ENCODE measurements at places on chromosomes 2 and 18.

DNA sequence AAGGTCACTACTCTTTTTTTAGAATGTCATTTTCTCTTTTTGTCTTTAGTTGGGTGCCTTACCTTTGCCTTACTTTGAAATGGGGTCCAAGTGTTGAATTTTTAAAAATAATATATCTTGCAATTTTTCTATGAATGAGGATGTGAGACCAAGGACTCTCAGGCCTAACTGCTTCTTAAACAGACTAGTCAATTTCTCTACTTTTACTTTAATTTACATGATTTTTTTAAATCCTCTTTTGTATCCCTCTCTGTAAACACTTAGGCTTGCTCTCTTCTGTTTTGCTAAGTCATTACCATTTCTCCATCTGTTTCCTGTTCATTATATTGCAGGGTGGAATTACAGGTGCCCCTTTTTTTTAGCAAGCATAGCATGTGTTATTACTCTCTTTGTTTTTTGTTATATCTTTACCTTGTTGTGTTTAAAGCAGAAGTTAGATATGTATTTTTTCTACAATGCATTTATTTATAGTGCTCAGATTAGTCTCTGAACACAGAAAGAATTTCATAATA lies 261.8 kb downstream of the SPAG16 start:
- DNase-seq, result no peak

- no peak for DNase-seq
Measured at GRCh38 chr2:7057865-7058400, 140.7 kb downstream of the RNF144A start.

DNA sequence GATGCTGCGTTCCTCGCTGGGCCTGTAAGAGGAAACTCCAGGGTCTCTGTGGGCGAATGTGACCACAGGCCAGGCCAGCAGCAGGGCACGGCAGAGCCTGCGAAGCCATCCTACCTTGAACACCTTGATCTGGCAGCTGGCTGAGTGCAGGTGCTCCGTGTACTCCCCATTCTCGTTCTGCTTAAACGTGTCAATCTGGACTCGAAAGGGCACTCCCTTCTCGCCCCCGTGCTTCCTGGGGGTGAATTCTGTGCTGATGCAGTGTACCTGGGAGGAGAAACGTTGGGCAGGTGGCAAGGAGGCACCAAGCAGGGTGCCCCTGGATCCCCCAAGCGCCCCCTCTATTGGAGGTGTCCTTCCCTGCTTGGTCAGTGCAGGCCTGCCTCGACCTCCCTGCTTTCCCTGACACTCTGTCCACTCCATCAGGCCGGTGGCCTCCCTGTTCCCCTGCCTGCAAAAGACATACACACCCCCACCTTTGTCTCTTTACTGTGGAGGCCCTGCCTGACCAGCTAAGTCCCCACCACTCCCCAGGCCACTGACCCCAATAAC lies 38.2 kb downstream of the TFCP2L1 start:
- DNase-seq, result no peak

- no peak for DNase-seq
Measured at GRCh38 chr2:78992807-78993517, 32.5 kb upstream of the REG3G start.

- no peak for DNase-seq
Measured at GRCh38 chr2:101152272-101153076, 1.3 kb upstream of the TBC1D8 start.

- no peak for DNase-seq
Measured at GRCh38 chr2:69305712-69306392, 81.2 kb downstream of the GFPT1 start.

GRCh38 chr2:74425523-74425922 lies 4.0 kb downstream of the WDR54 start:
- DNase-seq, result no peak

DNA sequence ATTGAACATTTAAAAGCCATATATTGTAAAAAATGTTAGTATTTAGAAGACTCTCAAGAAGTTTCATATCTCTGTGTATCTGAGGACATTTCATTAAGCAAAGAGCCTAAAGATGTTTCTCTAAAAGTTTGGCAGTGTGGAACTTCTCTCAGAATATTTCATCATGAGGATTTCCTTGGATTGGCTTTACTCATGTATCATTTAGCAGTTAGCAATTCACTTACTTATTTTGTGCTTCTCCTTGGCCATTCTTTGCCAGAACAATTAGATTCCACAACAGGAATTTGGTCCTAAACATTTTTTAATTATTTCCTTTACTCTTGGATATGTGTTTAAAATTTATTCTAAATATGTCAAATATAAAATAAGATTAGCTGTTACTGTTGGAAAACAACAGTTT lies 345.0 kb upstream of the LRRTM4 start:
- DNase-seq, result no peak

DNA sequence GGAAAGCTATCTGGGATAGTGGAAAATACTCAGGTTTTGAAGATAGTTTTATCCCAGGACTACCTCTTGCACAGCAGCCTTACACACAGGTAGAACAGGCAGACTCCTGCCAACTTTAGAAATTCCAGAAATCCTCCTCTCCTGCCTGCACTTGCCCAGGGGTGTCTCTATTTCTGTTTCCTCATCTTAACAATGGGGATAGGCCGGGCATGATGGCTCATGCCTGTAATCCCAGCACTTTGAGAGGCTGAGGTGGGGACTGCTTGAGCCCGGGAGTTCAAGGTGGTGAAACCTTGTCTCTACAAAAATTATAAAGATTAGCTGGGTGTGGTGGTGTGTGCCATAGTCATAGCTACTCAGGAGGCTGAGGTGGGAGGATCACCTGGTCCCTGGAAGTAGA lies 117.0 kb upstream of the ARL5A start:
- DNase-seq, result no peak

DNA sequence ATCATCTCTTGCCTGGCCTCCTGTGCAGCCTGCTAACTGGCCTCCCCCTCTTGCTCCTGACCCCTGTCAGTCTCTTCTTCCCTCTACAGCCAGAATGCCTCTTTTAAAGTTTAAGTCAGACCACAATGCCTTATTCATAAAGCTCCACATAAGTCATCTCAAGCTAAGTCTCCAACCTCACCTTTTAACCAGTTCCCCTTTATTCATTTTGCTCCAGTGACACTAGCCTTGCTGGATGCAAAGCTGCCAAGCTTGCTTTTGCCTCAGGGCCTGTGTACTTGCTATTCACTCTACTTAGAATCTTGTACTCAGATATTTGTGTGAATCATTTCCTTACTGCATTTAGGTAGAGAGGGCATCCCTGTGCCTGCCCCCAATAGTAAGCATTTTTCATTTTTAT lies 180.9 kb downstream of the PDE1A start:
- no peak for DNase-seq

GRCh38 chr2:28995765-28996750 lies 15.0 kb downstream of the TOGARAM2 start:
- no peak for DNase-seq

DNA sequence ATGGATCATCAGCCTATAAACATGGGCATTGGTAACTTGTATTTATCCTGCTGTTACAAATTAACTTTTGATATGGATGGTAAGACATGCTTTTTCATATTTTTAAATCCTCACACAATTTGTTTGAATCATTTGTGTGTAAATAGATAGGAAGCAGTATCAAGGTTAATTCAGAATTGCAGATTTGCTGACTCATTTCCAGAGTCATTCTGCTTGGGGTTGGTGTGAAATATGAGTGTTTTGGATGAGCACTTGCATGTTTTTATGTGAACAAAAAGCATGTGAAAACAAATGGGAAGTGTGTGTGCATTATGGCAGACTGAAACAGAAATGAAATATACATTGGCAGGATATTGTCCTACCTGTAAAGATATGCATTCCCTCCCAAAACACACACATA lies 11.8 kb downstream of the CCDC85A start:
- no peak for DNase-seq

DNA sequence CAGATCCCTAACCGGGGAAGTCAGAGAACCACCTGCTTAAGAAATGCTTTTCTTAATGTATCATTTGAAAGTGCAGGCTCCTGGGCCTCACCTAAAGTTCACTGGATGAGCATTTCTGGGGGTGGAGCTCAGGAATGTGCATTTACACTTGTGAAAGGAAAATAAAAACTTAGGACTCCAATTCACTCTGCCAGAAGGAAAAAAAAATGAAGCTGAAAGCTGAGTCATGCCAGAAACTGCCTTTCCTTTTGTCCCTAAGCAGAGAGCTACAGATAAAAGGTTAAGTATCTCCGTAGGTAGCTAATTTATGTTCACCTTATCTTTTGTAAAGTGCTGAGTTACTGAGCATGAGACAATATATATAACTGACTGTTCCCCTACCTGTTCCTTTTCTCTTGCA lies 229.5 kb upstream of the MEX3C start:
- DNase-seq, result no peak

DNA sequence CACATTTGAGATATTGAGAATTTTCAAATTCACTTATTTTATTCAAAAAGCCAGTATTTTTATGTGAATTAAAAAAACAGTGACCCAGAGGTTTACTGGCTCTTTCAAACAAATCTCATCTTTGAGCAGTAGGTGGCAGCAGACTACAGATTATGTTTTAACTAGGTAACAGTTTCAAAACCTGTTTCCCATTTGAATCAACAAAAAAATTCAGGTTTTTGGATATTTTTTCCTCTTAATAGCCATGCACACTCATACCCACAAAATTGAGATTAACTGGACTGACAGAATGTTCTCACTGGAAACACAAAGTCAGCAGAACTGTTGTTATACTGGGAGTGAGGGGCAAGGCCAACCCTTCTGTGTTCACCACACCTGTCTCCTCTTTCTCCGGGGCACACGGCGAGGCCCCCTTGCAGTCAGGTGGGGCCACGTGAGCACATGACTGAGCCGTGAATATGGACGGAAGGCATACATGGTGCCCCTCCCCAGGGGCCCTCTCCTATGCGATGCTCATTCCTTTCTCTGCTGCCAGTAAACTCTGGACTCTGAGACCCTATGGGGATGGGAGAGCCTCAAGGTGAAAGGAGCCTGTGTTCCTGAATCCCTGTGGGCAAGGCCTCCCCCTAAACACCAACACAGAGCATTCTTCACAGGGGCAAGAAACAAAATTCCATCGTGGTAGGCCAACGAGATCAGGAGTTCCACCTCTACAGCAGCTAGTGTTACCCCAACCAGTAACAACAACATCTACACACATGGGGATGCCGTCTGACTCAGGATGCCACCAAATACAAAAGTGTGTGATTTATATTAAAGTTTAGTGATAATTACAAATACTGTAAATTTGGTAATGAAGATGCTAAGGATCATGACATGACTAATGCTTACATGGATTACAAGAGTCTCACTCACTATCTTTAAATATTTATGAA lies 80.4 kb downstream of the LPIN2 start:
- DNase-seq, result no peak

GRCh38 chr2:19854596-19855541 lies 46.9 kb downstream of the TTC32 start:
- no peak for DNase-seq

- DNase-seq, result no peak
Measured at GRCh38 chr2:234433201-234433600, 63.7 kb downstream of the ARL4C start.

GRCh38 chr2:36425608-36426355 lies 70.2 kb downstream of the CRIM1 start:
- no peak for DNase-seq

DNA sequence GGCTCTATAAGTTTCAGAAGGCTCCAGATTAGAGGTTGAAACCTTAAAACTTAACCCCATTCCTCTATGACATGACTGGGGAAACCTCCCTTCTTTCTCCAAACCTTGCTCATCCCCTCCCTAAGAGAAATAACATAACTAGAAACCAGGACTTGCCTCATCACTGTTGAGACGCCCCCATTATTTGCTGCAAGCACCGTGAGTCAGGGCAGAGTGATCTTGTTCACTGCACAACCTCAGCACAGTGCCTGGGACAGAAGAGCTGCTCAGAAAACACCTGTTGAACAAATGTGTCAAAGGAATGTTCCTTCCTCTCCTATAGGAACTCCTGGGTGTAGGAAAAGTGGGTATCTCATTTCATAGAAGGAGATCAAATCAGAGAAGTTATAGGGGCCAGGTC lies 132.7 kb upstream of the CTAGE1 start:
- DNase-seq, result no peak

DNA sequence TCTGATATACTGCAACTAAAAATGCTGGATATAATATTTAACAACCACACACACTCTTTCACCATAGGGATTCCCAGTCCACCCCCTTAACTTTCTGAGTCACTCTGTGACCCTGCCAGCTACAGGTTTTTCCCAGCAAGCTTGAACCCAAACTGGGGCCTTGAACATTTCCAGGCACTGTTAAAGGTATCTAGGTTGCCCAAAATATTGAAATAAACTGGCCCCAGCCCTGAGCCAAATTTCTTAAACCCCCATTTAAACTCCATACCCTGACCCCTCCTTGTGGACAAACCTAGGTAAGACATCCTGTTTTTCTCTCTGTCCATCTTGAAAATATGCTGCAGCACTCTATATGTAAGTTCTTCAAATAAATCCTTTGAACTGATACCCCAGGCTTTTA lies 19.7 kb upstream of the DCTN1 start:
- DNase-seq, result no peak

GRCh38 chr2:136135921-136136906 lies 18.3 kb upstream of the CXCR4 start:
- DNase-seq, result peak; percentile 72

DNA sequence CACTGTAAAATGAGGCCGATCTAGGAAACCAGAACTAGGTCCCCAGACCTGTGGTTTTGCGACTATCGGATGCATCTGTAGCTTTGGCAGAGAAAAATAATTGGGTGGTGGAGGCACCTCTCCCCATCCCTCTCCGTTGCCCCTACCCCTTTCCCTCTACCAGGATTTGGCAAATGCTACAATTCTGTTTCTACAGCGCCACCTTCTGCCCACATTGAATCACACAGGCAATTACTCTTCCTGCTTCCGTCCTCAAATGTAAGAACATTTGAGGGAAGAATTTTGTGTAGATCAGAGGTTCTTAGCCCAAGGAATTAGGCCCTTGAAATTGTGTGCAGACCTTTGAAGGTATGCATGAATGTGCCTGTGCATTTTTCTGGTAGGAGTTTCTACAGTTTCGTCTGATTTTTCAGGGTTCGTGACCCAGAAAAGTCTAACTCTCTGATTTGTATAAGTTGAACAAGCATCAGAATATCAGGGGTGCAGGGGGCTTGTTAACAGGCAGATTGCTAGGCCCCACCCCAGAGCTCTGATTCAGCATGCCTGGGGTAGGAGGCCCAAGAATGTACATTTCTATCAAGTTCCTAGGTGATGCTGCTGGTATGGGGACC lies 11.2 kb downstream of the ATP6V1B1 start:
- DNase-seq, result peak; percentile 37

GRCh38 chr2:181877181-181877664 lies 14.3 kb upstream of the ITPRID2 start:
- DNase-seq, result no peak

All from T-helper 9 cell (primary cell).